CD8-positive, alpha-beta memory T cell (primary cell): ENCODE measurements at places on chromosomes 13 and 19.

- DNase-seq = no peak
- no peaks in the 10 kb centered on the region for H3K36me3 ChIP-seq
- H3K4me1 ChIP-seq = no peaks in the 10 kb centered on the region
- no peak overlapping the region for H3K27ac ChIP-seq
- no peak overlapping the region for H3K4me3 ChIP-seq
- no peaks in the 10 kb centered on the region for H3K27me3 ChIP-seq
Measured at GRCh38 chr13:42484386-42484785, 89.6 kb upstream of the TNFSF11 start.

GRCh38 chr13:43357564-43357963 lies 334.2 kb downstream of the DNAJC15 start:
- no peak overlapping the region for H3K27ac ChIP-seq
- H3K27me3 ChIP-seq = no peaks in the 10 kb centered on the region
- no peaks in the 10 kb centered on the region for H3K36me3 ChIP-seq
- no peaks in the 10 kb centered on the region for H3K4me1 ChIP-seq
- DNase-seq = no peak

DNA sequence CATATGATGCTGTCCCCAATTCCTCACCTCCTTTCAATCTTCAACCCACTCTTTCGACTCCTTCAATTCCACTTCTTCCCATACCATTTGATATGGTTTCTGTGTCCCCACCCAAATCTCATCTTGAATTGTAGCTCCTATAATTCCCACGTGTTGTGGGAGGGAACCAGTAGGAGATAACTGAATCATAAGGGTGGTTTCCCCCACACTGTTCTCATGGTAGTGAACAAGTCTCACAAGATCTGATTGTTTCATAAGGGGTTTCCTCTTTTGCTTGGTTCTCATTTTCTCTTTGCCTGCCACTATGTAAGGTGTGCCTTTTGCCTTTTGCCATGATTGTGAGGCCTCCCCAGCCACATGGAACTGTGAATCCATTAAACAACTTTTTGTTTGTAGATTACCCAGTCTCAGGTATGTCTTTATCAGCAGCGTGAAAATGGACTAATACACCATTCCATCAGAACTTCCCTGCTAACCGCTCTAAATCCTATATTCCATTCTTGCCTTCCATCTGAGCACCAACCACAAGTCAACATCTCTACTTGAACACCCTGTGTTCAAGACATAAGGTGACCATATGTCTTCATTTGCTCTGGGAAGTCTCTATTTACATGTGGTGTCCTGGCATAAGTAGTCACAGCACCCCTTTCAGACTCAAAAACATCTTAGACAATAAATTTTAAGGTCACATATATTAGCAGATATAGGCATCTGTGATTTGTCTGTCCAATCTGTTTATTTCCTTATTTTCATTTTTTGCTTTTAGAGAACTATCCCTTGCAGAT lies 122.9 kb downstream of the TSHZ3 start:
- no peak overlapping the region for H3K27ac ChIP-seq
- no peaks in the 10 kb centered on the region for H3K4me1 ChIP-seq
- DNase-seq = no peak
- no peak overlapping the region for H3K4me3 ChIP-seq
- H3K27me3 ChIP-seq = no peaks in the 10 kb centered on the region
- no peaks in the 10 kb centered on the region for H3K36me3 ChIP-seq

DNA sequence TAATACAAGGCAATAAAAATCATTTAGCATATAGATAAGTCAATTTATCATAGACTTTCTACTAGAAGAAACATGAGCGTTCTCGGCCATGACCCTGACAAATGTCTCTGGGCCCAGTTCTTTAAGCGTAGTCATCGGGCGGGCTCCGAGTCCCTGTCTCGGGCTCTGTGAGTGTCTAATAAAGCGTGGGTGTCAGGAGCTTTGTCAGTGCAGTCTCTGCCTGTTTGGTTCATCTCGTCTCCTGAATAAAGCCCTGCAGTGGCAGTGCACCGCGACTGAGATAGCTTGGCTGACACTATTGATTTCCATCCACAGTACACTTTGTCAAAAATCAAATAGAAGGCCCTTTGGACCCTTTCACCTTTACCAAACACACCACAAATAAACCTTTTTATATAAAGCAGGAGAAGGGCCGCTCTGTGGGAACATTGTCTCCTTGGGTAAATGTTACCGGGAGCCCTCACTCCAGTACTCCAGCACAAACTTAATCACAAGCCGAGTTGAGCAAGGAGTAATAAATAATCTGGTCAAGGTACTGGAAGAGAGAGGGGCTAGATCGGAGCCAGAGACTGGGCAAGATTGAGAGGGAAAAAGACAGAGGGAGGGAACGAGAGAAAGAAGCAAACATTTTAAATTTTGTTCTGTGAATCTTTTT lies 368.2 kb upstream of the TSHZ3 start:
- H3K27ac ChIP-seq = no peak overlapping the region
- H3K27me3 ChIP-seq = no peaks in the 10 kb centered on the region
- DNase-seq = no peak
- H3K4me1 ChIP-seq = no peaks in the 10 kb centered on the region
- H3K36me3 ChIP-seq = no peaks in the 10 kb centered on the region
- H3K4me3 ChIP-seq = no peak overlapping the region

DNA sequence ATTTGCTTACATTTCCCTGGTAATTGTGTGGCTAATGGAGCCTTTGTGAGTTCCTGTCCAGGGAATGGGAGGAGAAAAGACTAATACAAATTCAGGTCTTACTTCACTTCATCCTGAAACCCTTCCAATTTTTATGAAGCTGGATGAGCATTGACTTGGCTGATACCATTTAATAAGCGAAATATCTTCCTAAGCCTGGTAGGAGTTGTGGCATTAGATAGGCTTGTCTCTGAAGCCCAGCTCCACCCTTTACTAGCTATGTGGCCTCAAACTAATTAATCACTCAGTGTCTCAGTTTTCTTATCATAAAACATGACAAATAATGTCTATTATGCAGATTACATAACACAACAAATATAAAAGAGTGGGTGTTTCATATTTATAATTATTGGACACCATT lies 106.3 kb downstream of the FGF9 start:
- no peaks in the 10 kb centered on the region for H3K4me1 ChIP-seq
- H3K4me3 ChIP-seq = no peak overlapping the region
- H3K36me3 ChIP-seq = no peaks in the 10 kb centered on the region

DNA sequence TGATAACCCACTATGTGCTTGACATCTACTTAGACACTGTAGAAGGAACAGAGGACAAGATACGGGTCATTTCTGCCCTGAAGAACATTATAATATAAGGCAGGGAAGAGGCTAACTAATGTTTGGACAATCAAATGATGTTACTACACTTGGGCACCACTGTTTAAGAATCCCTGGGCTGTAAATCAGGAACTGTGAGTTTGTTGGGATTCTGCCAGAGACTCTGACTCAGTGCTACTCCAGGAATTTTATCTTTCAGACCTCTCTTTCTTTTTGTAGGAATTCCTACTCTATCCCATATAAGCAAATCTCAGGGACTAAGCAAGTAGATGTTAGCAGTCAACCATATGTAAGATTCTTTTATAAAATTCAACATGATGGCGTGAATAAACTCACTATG lies 3.1 kb upstream of the ZNF471 start:
- no peak for DNase-seq
- H3K27me3 ChIP-seq = no peaks in the 10 kb centered on the region
- no peaks in the 10 kb centered on the region for H3K36me3 ChIP-seq
- no peaks in the 10 kb centered on the region for H3K4me1 ChIP-seq
- H3K27ac ChIP-seq = no peak overlapping the region

GRCh38 chr19:56765137-56765536 lies 75.4 kb downstream of the PEG3 start:
- no peak for DNase-seq
- H3K36me3 ChIP-seq = no peaks in the 10 kb centered on the region
- H3K4me3 ChIP-seq = no peak overlapping the region
- no peaks in the 10 kb centered on the region for H3K4me1 ChIP-seq

DNA sequence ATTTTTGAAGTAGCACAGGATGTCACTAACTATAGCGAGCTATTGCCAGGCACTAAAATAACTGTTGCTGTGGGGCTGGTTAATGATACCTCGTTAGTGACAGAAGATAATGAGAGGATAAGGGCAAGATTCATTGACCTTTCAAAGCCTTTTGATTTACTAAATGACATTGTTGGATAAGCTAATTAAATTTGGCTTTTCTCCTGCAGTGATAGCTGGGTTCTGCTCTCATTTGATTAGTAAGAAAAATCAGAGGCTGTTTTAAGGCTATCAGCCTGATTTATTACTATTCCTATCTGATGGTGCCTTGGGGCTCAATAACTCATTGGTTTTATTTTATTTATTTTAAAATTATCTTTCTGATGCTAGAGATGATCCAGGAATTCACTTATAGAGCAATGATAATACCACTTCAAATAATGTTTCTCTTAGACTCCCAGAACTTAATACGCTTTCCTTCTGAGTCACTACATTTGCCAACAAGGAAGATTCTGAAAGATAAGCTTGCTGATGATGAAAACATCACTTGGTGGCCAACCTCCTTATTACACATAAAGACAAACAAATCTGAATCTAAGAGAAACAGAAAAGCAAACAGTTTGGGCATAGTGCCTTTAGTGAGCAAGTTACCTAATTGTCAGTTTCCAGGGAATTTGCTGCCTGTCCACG lies 501.3 kb upstream of the ARGLU1 start:
- H3K27me3 ChIP-seq = no peaks in the 10 kb centered on the region
- no peaks in the 10 kb centered on the region for H3K36me3 ChIP-seq
- H3K4me3 ChIP-seq = no peak overlapping the region
- no peak overlapping the region for H3K27ac ChIP-seq

DNA sequence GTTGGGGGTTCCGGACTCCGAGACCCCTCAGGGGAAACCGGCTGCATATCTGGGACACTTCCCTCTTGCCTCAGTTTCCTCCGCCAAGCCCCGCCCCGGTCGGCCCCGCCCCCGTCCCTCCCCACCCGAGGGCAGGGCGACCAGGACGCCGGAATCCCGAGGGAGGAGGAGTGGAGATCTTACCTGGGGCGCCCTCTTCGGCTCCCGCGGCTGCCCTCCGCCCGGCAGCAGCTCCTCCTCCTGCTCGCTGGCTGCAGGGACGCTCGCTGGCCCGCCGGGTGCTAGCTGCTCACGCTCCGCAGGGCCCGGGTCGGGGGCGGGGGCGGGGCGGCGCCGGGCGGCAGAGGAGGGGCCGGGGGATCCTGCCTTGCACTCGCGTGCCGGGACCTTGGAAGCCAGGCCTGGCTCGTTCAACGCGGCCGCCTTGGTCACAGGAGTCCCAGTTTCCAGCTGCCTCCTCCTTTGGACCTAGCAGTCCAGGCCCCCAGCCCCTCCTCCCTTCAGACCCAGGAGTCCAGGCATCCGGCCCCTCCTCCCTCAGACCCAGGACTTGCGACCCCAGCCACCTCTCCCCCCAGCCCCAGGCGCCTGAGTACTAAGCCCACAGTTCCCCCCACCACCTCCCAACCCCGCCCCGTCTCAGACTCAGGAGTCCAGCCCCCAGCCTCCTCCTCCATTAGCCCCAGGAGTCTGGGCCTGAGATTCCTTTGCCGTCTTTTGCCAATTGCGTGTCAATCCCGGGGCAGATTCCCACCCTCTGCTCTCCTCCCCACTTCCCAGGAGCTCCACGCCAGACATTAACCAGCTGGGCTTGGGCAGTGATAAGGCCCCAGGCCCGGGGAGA lies at the start of gene NTF4:
Gene NTF4, minus strand, starts transcription at position 51 of the 844 bp plus-strand sequence. CDS start 2,821 bp downstream, outside the sequence.
- H3K36me3 ChIP-seq = no peaks in the 10 kb centered on the region
- H3K27ac ChIP-seq = no peak within 1 kb of the TSS
- no peak for DNase-seq
- no peaks in the 10 kb centered on the region for H3K4me1 ChIP-seq
- H3K4me3 ChIP-seq = no peak within 1 kb of the TSS

DNA sequence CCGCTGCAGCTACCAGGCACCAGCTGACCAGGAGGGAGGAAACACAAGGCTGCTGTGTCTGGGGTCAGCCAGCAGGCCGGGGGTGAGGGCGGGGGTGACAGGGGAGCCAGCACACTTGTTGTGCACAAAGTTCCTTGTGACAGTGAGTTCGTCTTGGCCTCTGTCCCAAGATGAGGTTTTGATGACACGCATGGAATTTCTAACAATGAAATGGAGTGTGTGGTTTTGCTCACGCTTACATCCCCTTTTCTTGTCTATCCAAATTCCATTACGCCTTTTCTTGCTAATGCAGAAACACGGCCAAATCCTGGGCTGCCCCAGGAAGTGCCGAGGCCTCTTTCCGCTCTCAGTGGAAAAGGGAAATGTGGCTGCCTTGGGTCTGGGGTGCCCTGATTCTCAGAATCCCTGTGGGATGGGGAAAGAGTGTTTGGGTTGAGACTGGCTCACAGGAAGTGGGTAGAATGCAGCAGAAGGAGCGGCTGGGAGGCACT lies 73.8 kb downstream of the GADD45B start:
- no peaks in the 10 kb centered on the region for H3K36me3 ChIP-seq
- no peak overlapping the region for H3K4me3 ChIP-seq

DNA sequence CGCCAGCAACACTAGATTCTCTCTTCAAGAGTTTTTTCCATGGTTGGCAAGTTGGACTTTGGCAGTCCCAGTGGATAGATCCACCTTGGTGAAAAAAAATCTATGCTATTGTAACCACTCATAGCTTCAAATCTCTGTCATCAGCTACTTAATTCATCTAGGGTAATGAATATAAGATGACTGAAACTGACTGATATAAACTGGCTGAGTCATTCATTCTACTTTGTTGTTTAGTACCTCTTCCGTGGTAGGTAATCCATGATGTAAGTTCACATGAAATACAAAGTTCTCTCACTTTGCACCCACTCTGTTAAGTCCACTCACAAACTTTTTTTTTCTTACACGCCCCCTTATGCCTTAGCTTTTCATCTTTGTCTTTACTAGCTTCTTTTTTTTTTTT lies 1381.5 kb downstream of the SLITRK5 start:
- DNase-seq = no peak
- H3K4me1 ChIP-seq = no peaks in the 10 kb centered on the region
- no peaks in the 10 kb centered on the region for H3K36me3 ChIP-seq
- no peak overlapping the region for H3K4me3 ChIP-seq
- H3K27ac ChIP-seq = no peak overlapping the region

DNA sequence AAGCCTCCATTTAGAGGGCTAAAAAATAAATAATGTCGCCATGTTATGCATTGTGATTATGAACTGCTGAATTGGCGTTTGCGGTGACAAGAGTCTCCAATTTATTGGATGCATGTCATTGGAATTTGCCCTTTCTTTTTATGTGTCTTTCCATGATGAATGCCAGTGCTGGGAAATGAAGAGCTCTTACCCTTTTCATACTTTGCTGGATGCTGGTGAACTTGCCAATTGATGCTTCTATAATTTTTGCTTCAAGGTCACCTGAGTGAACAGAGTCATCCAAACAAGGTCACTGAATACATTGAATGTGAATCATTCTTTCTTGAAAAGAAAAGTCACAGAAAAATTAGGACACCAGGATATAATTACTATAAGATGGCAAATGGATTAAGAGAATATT lies 348.2 kb downstream of the OXGR1 start:
- H3K36me3 ChIP-seq = no peaks in the 10 kb centered on the region
- H3K27ac ChIP-seq = no peak overlapping the region
- DNase-seq = no peak
- no peaks in the 10 kb centered on the region for H3K27me3 ChIP-seq
- no peaks in the 10 kb centered on the region for H3K4me1 ChIP-seq
